ENCODE measurements at places on chromosomes 4 and X.

- DNase-seq: no peak
Measured at GRCh38 chr4:47669946-47670345, 167.9 kb downstream of the CORIN start.

DNA sequence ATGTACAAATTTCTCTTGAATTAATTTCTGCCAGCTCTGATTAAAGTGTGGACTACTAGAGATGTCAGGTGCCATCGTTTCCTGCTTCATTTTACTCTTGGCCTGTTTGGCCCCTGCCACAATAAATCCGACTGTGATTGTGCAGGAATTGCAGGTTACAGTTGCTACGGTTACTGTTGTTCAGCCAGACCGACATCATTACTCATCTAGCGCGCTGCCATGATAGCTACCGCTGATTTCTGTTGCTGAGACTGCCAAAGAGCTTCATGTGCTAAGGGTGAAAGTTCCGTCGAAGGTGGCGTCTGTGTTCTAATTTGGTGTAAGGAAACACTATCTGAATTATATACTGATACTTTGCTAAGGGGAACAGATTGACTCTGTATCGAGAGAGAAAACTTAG is 22.1 kb downstream of the SLIT2 start:
- DNase-seq: no peak

DNA sequence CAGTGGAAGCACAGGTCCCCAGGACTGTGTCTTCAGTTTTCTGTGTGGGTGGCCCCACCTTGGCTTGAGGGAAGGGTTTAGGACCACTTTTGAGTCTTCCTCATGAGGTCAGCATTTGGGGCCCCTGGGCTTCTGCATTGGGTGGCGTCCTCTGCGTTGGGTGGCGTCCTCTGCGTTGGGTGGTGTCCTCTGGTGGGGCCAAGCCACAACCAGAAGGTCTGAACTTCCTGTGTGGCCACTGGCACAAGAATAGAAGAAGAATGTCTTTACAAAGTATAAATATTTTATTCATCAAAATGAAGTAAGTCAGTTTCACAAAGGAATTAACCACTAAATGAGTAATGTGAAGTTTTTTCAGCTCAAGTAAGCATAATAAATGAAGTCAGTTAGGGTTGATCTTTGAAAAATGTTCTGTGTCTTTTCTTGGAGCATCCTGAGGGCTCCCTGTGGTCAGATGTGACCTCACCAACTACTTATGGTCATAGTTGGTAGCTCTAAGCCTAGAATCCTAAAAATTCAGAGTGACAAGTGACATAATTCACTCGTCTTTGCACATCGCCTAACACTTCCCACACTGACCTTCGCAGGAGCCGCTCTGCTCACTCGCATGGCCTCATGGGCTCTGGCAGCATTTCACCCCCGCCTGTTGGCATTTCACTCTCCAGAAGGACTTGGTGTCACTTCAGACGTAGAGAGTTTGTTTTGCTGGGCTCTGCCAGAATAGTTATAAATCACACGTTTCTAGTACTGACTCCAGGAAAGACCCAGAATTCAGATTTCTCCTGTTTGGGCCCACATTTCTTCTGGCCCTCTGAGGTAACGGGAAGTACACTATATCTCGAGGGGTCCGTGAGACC is 39.0 kb upstream of the HGFAC start:
- no peak for DNase-seq

DNA sequence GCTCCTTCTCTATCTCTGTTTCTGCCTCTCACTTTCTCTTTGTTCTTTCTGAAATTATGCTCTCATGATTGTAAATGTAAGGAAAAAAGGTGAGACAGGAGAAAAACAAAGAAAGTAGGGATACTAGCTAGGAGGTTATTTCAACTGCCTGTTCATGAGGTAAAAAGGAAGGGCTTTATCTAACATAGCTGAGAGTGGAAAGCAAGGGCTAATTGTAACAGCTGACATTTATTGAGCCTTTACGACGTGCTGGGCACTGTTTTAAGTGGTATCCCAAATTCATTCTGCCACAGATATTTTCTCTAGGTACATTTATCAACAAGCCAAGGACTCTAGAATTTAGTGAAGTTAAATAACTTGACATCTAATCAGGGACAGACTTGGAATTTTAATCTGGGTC is 133.1 kb upstream of the GNPDA2 start:
- DNase-seq: no peak

- DNase-seq: no peak
Measured at GRCh38 chr4:1470816-1471442, 64.7 kb upstream of the NKX1-1 start.

DNA sequence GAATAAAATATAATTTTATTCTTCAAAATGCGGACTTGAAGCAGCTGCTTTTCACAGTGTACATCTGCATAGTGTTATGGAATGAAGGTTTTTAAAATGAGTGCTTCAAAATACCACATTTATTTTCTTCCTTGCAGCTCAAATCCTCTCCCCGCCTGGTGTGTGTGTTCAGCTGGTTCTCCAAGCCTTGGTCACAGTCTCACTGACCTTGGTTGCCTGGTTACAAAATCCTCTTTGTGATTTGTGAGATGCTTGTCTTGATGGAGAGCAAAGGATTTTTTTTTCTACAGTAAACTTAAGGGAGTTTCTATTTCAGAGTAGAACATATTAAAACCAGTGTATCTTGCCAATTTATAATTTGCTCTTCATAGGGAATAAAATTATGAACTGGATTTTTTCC is 139.2 kb downstream of the PCDH18 start:
- no peak for DNase-seq

DNA sequence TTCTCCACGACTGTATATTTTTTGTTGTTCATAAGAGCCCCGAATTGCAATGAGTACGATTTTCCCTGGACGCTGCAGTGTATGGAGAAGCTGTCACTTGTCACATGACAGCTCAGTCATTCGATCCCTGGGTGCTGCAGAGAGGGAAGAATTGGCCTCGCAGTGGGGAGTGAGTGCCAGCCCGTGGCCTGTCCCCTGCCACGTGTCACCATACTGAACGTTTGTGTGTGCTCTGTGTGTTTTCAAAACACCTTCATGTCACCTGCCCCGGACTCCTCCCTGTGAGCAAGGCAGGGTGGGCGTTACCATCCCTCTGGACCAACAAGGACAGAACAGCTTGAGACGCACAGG is 77.9 kb downstream of the TBL1X start:
- no peak for DNase-seq

DNA sequence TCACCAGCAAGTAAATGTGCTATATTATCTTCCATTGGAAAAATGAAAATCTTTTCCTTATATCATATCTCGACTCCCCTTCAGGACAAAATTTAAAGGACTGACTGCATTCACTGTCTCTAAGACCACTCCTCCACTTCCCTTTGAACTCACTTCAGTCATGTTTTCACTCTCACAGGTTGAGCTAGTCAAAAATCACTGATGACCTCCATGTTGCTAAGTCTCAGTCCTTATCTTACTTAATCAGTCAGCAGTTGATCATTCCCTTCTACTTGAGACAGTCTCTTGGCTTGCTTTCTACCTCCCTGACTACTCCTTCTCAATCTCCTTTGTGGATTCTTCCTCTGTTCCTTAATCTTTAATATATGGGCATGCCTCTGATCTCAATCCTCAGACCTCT is 117.0 kb upstream of the LSM6 start:
- no peak for DNase-seq

DNA sequence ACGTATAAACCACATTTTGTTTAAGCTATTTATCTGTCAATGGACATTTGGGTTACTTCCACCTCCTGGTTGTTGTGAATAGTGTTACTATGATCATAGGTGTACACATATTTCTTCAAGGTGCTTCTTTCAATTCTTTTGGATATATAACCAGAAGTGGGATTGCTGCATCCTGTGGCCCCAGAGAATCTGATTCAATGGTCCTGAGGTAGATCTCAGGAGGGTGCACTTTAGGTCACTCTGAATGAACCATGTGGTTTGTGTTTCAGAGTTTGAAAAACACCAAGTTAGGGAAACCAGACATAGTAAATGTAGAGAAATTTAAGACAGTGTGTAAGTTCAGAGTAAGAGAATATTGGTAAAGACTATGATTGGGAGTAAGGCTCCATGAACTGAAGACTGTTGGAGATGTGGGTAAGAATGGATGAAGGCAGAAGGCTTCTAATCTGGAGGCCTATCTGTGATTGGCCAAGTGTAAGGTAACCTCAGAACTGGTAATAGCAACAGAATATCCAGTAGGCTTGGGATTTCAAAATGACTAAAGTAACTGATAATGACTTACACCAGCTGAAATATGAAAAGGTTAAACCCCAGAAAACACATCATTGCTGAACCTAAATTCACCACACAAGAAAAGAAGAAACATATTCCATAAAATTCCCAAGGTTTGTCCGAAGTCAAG is 236.9 kb downstream of the CAMK2D start:
- no peak for DNase-seq

DNA sequence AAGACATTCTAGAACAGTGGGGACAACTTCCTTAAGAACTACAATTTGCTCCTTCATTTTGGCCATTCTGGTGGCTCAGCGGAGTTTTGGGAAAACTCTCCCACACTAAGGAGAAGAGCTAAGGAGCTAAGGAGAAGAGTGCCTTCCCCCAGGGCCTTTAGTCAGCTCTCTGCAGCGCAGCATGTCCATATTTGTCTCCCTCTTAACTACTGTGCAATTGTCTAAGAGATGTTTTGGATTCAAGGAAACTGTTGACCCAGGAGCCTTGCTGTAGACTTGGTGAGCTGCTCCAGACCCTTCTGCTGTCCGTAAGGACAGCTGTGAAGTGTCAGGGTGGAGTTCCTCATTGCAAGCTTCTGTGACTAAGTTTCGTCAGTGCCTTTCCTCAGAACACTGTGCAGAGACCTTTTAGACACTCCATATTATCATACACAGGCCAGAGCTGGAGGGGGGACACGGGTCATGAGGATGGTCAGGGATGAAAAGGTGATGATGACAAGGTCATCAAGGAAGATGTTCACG is 179.0 kb downstream of the NHS start:
- no peak for DNase-seq

DNA sequence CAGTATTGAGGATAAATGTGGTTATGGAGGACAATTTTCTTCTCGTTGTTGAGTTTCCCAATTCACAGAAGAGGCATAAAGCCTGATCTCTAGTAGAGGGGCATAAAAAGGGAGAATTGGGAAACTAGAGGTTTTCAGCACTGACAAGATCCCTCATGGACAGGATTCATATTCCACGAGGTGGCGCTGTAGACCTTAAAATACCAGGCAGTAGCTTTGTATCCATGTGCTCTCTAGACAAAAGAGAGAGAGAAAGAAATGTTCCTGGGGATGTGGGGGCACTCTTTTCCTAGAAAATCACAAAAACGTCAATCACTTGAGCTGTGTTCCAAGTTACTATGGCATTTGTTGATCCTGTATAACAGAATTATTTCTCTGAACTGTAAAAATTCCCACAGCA is 128.3 kb downstream of the MAGEE1 start:
- peak; percentile 24 for DNase-seq

GRCh38 chr4:108181704-108182103 is 13.0 kb upstream of the LEF1 start:
- DNase-seq: peak; percentile 33

DNA sequence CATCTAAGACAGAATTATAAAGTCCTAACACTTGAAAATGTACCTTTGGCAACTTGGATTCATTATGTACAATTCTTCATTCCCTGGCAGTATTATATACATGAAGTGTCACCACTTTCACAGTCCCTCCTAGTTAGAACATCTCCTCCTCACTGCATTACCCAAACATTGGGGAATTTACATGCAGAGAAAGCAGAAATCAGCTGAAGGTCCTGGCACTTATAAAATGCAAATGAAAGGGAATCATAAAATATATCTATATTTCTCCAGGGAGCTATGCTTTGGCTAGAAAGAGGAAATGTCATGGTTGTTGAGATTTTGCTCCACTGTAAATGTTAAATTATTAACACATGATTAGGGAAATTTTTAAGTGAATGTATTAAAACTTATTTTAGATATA is 835.6 kb upstream of the SLIT2 start:
- DNase-seq: no peak

- no peak for DNase-seq
Measured at GRCh38 chrX:17009856-17010625, 63.6 kb downstream of the REPS2 start.

- DNase-seq: peak; percentile 74
Measured at GRCh38 chrX:131987252-131987651, 35.9 kb upstream of the STK26 start.

GRCh38 chr4:29051381-29051965 is 1668.7 kb upstream of the PCDH7 start:
- no peak for DNase-seq

DNA sequence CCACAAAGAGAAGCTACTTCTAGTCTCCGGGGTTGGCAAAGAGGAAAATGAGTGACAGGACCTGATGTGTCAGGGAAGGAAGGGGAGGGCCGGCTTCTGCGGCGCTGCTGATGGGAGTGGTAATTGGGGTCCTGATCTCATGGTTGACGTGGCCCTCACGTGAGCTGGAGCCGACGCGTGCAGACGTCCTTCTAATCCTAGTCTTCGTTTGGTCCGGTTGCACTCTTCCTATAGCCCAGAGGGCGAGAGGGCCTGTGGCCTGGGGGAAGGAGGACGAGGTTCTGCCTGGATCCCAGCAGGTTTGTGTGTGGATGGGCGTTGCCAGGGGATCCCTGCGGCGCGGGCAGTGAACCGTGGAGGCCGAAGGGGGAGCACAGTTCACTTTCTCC is at the start of gene ARMCX1:
Gene ARMCX1, plus strand, starts transcription at position 186 of the 389 bp plus-strand sequence. CDS start 2,384 bp downstream, outside the sequence.
- DNase-seq: peak; percentile 10

DNA sequence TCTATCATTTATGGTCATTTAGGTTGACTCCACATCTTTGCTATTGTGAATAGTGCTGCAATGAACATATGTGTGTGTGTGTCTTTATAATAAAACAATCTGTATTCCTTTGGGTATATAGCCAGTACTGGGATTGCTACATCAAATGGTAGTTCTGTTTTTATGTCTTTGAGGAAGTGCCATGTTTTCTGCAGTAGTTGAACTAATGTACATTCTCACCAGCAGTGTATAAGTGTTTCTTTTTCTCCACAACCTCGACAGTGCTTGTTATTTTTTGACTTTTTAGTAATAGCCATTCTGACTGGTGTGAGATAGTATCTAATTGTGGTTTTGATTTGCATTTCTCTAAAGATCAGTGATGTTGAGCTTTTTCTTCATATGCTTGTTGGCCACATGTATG is 80.5 kb downstream of the ARHGAP6 start:
- no peak for DNase-seq

GRCh38 chrX:46140272-46140671 is 404.9 kb downstream of the ZNF674 start:
- DNase-seq: no peak

GRCh38 chr4:187004628-187005027 is 281.0 kb upstream of the FAT1 start:
- no peak for DNase-seq

DNA sequence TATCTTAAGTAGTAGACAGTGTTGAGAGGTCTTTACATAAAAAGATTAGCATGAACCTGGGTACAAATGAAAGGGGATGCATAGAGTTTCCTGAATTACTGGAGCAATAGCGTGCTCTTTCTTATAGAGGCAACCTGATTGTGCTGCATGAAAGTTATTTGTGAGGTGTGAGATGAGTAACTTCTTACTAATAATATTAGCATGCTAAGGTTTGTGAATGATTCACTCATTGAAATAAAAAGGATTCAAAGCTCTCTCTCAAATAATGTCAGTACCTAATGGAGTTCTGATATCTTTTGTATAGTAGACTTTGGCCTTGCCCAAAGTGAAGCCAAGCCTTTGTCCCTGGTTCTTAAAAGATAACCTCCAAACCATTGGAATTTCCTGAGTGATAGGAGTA is 131.0 kb upstream of the CXXC4 start:
- DNase-seq: no peak

- DNase-seq: no peak
Measured at GRCh38 chr4:175560604-175561003, 251.5 kb downstream of the GPM6A start.

GRCh38 chrX:23185951-23186350 is 148.7 kb upstream of the PTCHD1 start:
- no peak for DNase-seq

Measured in CD4-positive, alpha-beta T cell treated with Interleukin-17A for 1 hour (primary cell).